Mesenteric fat pad (tissue), 1 donor: ENCODE measurements at places on chromosomes 2 and 18. TPM values are rescaled to one million over a fixed set of nuclear protein-coding genes. Genes with fewer than 3 reads are reported as not detected.

Gene IL36A
- not detected for total RNA-seq

Gene GREB1L
- 8.6 TPM for total RNA-seq

Gene LRP2
- not detected for total RNA-seq

Gene CROCC2
- total RNA-seq = not detected

Gene RAB10
- 118 TPM for total RNA-seq

Gene FBXO48
- total RNA-seq = 1.5 TPM

Gene PSMG2
- 73.0 TPM for total RNA-seq

Gene CRYGD
- not detected for total RNA-seq

Gene ORC2
- 25.2 TPM for total RNA-seq

Gene TIA1
- total RNA-seq = 57.1 TPM

Gene EPB41L3
- total RNA-seq = 249 TPM

Gene LRRC30
- total RNA-seq = not detected

Gene PSMA8
- total RNA-seq = not detected
